GM20000 (cell line): ENCODE measurements at places on chromosomes 12 and 14.
A peak's percentile ranks its signal among the peaks of the same experiment; 100 is the strongest.

DNA sequence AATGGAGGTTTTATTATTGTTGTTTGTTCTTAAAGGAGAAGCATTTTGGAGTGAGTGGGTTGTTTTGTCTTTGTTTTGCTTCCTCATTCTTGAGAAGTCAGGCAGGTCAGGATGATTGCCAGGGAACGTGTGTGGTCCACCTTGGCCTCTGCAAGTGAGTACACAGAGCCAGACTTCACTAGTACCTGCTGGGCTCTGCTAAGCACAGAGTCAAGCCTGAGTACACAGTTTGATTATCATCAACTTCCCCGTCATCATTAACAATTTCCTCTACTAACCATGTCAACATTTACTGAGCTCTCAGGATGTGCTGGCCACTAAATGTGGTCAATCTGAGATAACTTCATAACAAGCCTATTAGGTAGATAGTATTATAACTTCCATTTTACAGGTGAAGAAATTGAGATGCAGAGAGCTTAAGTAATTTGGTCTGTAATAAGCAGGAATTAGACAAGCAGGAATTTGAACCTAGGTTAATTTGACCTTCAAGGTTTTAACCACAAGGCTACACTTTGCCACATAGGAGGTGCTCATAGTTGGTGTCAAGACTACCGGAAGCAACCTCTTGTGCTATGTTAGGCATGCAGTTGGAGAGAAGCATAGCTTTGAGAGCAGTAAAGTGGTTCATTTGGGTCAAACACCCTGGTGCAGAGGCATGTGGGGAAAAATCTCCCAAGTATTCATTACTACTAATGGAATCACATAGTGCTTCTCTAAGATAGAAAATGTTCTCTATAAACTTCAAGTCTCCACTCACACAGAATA lies 178.3 kb downstream of the NUAK1 start:
- DNase-seq = no peak

DNA sequence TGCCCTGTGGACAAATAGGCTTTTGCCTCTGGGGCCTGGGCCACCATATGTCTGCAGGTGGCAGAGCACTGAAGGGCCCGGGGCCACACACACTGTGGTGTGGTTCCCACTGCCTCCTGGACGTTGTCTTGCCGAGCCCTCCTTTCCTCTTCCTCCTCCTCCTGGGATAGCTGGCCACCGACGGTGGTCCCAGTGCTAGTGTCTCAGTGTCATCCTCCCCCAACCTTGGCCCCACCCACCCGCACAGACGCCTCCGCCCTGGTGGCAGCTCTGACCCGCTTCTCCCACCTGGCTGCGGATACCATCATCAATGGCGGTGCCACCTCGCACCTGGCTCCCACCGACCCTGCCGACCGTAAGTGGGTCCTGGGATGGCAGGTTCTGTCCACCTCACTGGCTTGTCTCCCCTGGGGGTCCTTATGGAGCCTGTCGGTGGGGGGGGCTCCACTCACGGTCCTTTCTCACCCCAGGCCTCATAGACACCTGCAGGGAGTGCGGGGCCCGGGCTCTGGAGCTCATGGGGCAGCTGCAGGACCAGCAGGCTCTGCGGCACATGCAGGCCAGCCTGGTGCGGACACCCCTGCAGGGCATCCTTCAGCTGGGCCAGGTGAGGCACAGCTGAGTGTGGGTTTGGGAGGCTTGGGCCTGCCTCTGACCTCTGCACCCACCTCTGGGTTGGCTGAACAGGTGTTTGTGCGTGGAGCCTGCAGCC lies 23.5 kb downstream of the HIP1R start:
- no peak for DNase-seq

GRCh38 chr12:39033782-39034181 lies 128.4 kb upstream of the CPNE8 start:
- DNase-seq = no peak

- no peak for DNase-seq
These were observed 1442.0 kb downstream of the AACS start for GRCh38 chr12:126507231-126507630.

DNA sequence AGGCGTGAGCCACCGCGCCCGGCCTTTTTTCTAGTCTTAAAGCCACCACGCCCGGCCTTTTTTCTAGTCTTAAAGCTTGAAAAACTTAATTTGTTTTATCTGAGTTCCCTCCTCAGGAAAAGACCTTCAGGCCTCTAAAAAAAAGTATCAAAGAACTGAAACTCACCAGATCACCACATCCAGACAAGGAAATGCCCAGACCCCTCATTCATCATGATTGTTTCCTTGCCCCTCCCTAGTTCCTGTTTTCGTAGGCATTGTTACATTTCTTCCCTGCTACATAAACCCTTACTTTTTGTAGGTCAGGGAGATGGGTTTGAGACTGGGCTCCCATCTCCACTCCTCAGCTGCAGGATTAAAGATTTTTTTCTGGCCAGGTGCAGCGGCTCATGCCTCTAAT lies 21.1 kb upstream of the VWF start:
- no peak for DNase-seq

GRCh38 chr12:85468356-85469157 lies 188.5 kb downstream of the ALX1 start:
- peak; percentile 53 for DNase-seq

GRCh38 chr14:66174453-66174891 lies 311.7 kb upstream of the CCDC196 start:
- no peak for DNase-seq

- no peak for DNase-seq
These were observed 12.9 kb upstream of the SLC38A2 start for GRCh38 chr12:46385438-46385837.

GRCh38 chr12:90084018-90084417 lies 375.4 kb upstream of the ATP2B1 start:
- DNase-seq = no peak

DNA sequence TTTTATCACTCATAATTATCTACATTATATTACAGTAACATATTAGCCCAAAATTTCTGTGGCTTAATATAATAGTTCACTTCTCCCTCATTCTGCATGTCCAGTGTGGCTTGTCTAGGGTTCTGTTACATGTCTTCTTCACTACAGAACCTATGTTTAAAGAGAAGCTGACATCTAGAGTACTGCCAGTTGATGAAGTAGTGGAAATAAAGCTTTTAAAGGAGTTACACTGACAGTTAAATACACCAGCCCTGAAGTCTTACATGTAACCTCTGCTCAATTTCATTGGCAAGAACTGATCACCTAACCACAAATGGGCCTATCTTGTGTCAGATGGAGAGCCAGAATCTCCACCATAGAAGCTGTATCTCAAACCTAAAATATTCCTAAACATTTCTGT lies 32.9 kb downstream of the RPS6KA5 start:
- DNase-seq = no peak

DNA sequence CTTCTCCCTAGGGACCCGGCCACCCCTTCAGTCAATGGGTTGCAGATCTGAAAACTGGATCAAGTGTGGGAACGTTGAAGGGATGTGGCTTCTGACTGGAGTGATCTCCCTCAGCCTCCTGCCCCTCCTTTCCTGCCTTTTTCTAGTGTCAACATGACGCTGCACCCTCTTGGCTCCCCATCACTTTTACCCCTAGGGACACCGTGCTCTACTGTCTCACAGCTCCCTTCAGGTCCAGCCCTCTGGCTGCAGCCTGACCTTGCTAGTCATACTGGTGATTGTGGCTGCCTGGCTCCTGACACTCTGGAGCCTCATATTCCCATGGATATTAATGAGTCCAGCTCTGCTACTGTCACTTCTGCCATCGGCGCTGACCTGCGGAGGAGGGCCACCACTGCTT lies 51.5 kb upstream of the RASSF3 start:
- DNase-seq = no peak

DNA sequence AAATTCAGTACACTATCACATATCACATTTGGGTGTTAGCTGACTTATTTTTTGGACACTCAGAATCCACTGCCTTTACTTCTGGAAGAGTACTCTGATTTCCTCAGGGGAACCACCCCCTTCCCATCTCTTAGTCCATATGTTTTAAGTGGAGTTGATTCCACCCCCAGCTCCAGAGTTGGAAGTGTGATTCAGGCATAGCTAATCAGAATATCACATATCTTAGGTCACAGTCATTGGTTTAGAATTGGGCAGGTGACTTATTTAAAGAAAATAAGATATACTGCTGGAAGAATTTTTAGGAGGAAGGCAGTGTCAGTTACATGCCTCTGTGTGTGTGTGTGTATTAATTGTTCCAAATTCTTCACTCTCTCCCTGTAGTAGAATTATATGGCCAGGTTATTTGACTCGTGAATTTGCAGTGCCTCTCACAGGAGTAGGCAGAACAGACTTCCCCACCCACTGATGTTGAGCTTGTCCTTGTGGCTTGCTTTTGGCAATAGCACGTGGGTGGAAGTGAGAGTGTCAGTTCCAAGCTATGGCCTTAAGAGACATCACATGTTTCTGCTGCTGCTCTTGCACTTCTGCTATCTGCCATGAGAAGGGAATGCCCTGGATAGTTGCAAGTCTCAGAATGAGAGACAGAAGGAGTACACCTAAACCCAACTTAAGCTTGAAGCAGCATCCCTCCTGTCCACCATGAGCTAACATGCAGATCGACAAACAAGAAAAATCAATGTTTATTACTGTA lies 6.4 kb upstream of the GAS2L3 start:
- peak; percentile 78 for DNase-seq

- no peak for DNase-seq
These were observed 105.4 kb upstream of the HIF1A start for GRCh38 chr14:61589691-61590581.

DNA sequence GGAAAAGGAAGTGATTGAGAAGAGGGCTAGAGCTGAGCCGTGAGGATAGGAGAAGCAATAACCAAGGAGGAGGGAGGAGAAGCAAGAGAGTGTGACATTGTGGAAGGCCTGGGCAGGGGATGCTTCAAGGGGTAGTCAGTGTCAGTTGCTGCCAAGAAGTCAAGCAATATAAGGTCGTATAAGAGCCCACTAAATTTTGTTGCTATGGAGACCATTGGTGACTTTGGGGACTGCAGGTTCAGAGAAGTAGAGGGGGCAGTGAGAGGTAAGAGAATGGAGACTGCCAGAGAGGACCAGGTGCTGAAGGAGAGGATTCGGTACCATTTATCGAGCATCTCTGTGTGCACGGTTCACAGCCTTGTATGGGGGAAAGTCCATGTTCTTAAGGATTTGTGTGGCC lies 3.1 kb upstream of the ATXN3 start:
- DNase-seq = no peak

- no peak for DNase-seq
These were observed 12.0 kb downstream of the ADGRD1 start for GRCh38 chr12:130965668-130966067.

GRCh38 chr12:13087766-13088165 lies 15.7 kb downstream of the GSG1 start:
- DNase-seq = no peak

DNA sequence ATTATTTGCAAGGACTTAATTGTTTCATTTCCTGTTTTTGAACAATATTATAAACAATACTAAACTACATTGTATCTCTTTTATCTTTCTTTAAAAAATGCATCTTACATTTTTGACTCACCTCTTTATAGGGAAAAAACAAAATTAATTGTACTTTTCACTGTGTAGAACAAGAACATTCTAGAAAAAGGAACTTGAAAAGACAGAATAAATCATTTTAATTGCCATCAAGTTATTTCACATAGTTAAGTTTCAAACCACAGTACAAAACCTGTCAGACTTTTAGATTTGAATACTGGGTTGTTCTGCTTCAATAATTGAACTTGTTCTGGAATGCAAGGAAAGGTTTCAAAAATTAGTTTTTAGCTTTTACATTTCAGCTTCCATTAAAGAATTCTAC lies 50.0 kb downstream of the SLC38A6 start:
- no peak for DNase-seq

DNA sequence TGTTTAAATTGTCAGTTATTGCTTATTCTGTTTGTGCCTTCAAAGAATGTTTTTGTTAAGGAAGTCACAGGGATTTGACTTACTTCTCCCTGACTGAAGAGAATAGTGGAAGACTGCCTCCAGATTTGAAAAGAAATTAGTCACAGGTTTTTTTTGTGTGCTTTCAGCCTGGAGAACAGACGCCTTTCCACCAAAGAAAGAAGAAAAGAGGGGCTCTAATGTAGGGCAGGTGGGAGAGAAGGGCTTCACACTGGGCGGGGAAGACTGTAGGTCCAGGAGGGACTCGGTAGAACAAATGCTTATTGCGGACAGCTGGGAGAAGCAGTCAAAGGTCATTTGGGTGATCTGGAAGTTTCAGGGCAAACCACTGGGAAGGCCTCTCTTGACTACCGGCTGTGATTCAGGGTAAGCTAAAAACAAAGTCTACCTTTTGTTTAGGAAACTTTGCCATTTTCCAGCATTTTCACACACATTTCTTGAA lies 76.8 kb downstream of the SAMD4A start:
- no peak for DNase-seq

GRCh38 chr12:63064080-63064479 lies 86.9 kb downstream of the AVPR1A start:
- DNase-seq = no peak

GRCh38 chr12:80781313-80781712 lies 64.6 kb downstream of the MYF5 start:
- no peak for DNase-seq

DNA sequence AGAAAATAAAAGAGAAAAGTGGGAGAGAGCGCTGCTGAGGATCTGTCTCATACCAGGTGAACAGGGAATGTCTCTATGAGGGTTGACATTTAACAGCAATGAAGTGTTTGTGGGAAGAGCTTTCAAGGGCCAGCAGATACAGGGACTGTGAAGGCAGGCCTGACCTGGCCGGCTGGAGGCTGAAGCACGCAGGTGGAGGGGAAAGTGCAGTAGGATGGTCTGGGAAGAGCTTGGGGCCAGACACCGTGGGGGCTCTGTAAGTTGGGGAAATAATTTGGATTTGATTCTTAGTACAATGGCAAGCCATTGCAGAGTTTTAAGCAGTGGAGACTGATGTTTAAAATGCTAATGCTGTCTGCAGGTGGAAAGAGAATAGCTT lies 23.8 kb upstream of the DHRS2 start:
- no peak for DNase-seq

DNA sequence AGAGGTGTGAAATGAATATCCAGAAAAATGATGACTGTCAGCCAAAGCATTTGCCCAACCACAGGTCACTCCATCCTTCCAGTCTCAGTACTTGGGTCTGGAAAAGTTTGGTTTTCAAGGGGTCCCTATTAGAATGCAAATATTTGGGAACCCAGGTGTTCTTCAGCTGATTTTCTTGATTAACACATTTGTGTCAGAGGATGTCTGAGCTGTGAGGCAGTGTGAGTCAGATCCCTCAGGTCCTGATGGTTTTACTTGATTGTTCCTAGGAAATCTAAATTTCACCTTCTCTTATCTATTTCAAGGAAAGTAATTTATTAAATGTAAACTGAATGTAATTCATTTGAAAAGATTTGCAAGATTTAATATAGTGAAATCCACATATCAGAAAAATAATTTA lies 71.5 kb downstream of the SSPN start:
- no peak for DNase-seq
